ENCODE measurements at places on chromosomes 1 and 21. TPM values are rescaled to one million over a fixed set of nuclear protein-coding genes. Genes with fewer than 3 reads are reported as not detected.

Gene GALNT2
- 30.2 TPM for total RNA-seq

Gene LMX1A
- not detected for total RNA-seq

Gene ADAMTS5
- total RNA-seq = not detected

Gene EFHD2
- 95.4 TPM for total RNA-seq

Gene TEKT2
- not detected for total RNA-seq

Gene KCNE1
- total RNA-seq = 0.15 TPM

Gene CHIA
- total RNA-seq = not detected

Gene TLR5
- 0.80 TPM for total RNA-seq

Gene HSPB7
- total RNA-seq = not detected

Gene RIMS3
- 5.3 TPM for total RNA-seq

Gene MATN1
- total RNA-seq = 0.32 TPM

Gene TDRD5
- total RNA-seq = not detected

Gene ALX3
- total RNA-seq = not detected
